HAP-1 (cell line): ENCODE measurements at places on chromosomes 3 and 15.

DNA sequence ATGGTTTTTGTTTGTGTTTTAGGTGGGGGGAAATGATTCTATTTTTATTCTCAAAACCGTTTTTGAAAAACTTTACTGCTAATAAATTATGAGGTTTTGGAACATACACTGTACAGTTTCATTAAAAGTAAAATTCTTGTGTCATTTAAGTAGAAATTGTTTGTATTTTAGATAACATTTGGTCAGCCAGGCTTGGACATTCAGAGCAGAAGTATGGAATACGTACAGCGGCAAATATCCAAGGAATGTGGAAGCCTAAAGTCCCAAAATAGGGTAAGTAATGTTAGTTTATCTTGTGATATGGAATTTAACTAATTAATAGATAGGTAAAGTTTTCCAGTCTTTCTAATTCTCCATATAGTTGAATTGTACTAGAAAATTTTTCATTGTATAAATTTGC is 96.6 kb downstream of the SPRED1 start:
- DNase-seq: no peak

DNA sequence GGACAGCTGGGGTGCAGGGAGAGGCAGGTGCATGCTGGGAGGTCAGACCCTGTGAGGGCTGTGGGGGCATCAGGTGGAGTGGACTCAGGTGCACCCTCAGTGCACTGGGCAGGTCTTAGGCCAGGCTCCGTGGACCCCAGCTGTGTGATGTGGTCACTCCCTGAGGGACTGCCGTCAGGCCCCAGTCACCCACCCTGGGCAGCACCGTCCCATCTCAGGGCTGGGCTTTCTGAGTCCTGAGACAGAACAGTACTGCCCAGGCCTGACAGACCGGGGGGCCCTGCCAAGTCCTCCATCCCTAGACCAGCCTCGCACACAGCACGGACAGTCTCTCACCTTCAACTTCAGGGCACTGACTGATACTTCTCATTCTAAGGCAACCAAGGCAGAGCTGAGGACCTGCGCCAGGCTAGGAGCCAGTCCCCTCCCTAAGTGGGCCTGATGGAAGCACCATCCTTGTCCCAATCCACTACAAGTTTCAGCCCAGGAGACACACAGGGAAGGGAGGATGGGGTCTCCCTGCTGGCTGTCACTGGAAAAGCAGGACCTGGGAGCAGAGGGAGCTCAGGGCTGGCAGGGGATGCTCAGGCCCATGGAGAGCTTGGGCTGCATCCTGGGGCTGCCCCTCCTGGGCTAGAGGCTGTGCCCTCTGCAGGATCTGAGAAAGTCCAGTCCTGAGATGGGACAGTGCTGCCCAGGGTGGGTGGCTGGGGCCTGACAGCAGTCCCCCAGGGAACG is 86.3 kb downstream of the LMLN start:
- no peak for DNase-seq

DNA sequence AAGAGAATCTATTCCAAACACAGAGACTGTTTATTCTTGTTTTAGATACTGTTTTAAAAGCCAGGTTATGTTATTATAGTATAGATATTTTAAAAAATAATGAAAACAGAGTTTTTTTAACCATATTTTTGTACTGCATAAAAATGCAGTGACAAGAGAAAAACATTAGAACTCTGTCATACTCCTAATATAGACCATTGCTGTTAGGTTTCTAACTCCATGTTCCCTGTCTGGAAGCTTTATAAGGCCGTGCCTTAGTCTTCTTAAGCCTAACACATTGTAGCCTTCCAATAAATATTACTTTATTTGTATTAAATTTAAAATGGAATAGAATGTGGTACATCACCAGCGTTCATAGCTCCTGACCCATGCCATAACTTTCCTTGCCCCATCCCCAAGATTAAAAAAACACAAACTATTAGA is 53.2 kb downstream of the MBNL1 start:
- DNase-seq: no peak

DNA sequence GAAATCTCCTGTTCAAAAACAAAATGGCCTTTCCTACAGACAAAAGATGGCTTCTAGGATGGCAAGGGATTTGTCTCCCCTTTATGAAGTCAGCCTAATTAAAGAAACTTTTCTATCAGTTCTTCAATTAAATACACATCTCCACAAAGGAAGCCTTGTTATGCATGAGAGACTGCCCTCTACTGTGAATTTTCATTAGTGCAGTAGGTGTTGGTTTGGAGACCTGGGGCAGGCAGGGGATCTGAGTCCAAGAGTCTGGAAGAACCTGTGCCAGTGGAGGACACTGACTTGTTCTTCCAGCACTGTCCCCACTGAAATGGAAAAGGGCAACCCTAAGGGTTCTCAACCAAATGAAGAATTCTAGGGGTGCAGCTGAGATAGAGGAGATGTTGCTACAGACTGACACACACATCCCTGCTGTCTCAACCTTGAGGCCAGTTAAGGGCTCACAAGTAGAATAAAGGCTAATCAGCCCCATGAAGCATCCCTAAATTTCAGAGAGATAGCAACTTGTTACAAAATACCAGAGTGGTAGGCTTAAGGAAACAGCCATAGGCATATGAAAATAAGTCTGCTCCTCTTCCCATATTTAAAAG is 174.0 kb upstream of the PRICKLE2 start:
- DNase-seq: peak; percentile 34

DNA sequence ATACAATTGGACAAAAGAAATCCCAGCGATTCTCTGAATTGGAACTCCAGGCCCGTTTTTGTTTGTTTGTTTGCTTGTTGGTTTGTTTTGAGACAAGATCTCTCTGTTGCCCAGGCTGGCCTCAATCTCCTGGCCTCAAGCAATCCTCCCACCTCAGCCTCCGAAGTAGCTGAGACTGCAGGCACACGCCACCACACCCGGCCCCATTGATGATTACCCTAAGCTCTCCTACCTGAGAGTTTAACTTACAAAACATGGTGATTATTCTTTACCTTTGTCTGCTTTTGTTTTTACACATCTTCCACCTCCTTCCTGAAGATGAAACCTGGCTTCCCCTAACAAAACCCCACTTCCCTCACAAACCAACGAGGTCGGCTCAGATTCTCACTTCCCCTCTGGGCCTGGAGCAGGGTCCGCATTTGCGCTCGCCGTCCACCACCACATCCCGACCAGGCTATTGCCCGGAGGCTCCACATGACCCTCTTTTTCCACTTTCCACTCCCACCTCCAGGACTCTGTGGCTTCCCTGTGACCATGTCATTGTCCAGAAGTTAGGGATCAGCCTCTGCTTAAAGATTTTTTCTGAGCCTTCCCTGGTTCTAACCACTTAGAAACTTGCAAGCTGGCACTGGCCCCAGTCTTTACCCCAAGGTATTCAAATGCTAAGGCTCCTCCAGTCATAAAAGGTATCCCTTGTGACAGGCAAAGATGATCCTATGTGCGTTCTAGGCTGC is 14.8 kb downstream of the KLHL6 start:
- DNase-seq: peak; percentile 65

GRCh38 chr3:16258177-16258576 is 6.6 kb downstream of the DPH3 start:
- DNase-seq: no peak

GRCh38 chr15:37034835-37035748 is 65.3 kb downstream of the MEIS2 start:
- DNase-seq: no peak

- DNase-seq: no peak
Measured at GRCh38 chr15:36811903-36812302, 232.5 kb downstream of the CDIN1 start.

- no peak for DNase-seq
Measured at GRCh38 chr15:35111861-35112260, 26.8 kb upstream of the NANOGP8 start.

GRCh38 chr3:165339753-165340152 is 143.6 kb upstream of the SLITRK3 start:
- DNase-seq: no peak

GRCh38 chr3:30628205-30628900 is 22.0 kb downstream of the TGFBR2 start:
- peak; percentile 54 for DNase-seq

DNA sequence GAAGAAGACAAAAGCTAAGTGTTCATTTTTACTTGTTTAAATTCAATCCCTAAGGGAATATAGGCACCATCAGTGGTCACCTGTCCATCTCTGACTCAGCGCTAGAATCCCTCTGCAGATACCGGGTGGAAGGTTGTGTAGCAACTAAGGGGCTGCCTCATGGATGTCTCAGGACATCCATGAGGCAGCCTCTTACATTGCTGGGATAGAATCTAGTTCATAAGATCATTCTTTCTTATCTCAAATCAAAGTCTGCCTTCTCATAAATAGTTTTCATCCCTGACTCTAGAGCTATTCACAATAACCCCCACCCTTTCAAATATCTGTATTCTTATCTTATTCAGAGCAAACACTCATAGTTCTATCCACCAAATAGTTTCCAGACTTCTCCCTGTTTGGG is 38.1 kb downstream of the HSPBAP1 start:
- no peak for DNase-seq

- DNase-seq: no peak
Measured at GRCh38 chr3:72679540-72680198, 168.6 kb downstream of the SHQ1 start.

- DNase-seq: no peak
Measured at GRCh38 chr15:82970078-82970686, 15.8 kb upstream of the RAMAC start.

- no peak for DNase-seq
Measured at GRCh38 chr3:47057212-47057671, 77.8 kb downstream of the NBEAL2 start.

- DNase-seq: no peak
Measured at GRCh38 chr3:114860531-114860930, 286.6 kb downstream of the ZBTB20 start.

GRCh38 chr3:38354588-38355330 is 8.2 kb downstream of the XYLB start:
- no peak for DNase-seq

DNA sequence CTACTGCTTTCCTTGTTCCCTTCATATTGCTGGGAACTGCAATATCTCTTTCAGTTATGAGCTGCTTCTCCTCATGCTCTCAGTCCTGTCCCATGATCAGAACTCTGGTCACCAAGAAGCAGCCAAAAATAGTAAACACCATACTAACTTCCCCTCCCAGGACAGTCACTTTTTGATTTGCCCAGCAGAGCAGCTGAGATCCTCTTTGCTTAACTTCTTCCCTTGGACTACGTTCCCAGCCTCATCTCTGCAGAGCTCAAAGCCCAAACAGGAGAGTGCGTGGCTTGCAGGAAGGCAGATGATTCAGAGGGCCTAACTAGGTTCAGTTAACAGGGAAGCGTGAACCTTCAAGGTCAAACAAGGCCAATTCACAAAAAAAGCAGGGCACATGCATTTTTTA is 153.2 kb downstream of the CTNNB1 start:
- no peak for DNase-seq

DNA sequence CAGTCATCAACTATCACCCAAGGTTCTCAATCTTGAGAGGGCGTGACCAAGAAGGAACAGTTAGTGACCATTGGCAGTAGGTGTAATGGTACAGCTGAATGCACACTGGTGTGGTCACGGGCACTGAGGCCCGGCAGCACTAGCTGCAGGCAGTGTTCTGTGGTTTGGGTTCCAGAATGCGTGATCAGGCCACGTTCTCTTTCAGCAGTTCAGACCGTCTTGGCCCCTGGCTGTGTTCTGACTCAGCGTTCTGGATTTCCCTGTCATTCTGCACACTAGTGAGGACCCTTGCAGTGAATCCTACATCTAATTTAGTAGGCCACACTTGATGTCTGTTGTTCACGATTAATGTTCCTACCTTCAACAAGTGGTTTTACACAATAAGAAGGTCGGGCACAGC is 220.5 kb upstream of the SLCO3A1 start:
- no peak for DNase-seq

GRCh38 chr15:34753236-34753894 is 1.4 kb downstream of the GJD2 start:
- DNase-seq: peak; percentile 8

- DNase-seq: no peak
Measured at GRCh38 chr15:59170295-59171066, 36.2 kb upstream of the LDHAL6B start.

- DNase-seq: no peak
Measured at GRCh38 chr3:10620833-10621082, 115.4 kb upstream of the ATP2B2 start.

- DNase-seq: peak; percentile 34
Measured at GRCh38 chr3:4290272-4290893, 12.8 kb upstream of the SETMAR start.

- DNase-seq: no peak
Measured at GRCh38 chr3:134067531-134068161, 37.9 kb upstream of the SLCO2A1 start.

GRCh38 chr15:70632491-70633102 is 130.8 kb downstream of the UACA start:
- DNase-seq: no peak

DNA sequence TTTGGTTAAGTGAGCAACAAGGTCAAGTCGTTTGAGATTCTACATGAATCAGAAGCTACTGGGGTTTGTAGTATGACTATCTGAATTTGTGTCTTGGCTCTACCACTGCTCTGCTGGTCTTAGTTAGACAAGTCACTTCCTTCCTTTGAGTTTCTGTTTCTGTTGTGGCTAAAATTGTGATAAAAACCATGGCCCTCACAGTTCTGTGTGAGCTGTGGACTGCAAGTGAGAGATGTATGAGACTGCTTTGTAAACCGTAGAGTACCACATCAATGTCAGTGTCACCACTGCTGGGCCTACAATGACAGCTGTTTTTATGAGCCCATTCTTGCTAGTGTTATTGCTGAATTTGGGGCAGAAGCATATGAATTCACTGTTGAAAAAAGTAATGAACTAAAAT is 32.7 kb downstream of the RARB start:
- no peak for DNase-seq

DNA sequence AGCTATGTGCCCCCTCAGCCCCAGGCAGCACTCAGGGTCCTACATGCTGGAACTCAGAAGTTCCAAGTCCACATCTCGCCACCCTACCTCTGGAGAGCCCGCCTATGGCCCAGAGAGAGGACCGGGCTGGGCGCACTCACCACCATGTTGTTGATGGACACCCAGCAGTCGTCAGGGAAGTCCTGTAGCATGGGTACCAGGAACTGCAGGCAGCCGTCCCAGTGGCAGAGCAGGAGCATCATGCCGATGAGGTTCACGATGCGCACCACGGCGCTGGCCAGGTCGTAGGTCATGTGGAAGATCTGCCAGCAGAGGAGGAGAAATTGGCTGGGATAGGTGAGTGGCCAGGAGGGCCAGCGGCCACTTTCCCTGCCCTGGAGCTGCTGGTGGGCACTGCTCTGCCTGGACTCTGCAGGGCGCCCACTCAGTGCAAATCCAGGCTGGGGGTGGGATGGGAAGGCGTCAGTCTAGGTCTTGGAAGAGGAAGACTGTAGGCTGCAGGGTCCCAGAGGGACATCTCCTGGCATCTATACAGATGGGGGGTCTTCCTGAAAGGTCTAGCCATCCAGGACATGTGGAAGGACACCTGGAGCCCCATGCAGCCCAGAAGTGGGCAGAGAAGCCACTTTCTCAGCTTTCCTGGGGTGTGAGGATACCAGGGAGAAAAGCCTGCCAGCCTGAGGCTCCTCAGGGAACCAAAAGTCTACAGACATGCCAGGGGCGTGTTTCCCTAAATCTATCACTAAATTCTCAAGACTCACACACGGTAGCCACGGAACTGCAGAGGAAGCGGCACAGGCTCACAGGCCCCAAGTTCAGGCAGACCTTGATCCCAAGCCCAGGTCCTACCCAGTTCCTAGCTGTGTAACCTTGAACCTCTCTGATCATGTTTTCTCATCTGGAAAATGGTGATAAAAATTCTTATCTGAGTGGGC is 36.5 kb downstream of the HCN4 start:
- DNase-seq: no peak
